ENCODE measurements at places on chromosomes 16 and 17. TPM values are rescaled to one million over a fixed set of nuclear protein-coding genes. Genes with fewer than 3 reads are reported as not detected.

The GNG13 gene
- not detected for total RNA-seq

The TXNDC11 gene
- 29.1 TPM for total RNA-seq

The SULT1A4 gene
- total RNA-seq: not detected

The PLA2G10 gene
- not detected for total RNA-seq

The PTX4 gene
- not detected for total RNA-seq

The EVPLL gene
- total RNA-seq: not detected

The MRC2 gene
- 847 TPM for total RNA-seq

The ATF7IP2 gene
- total RNA-seq: 2.0 TPM

The NAGS gene
- 1.5 TPM for total RNA-seq

The CACNA1H gene
- 3.0 TPM for total RNA-seq

The DPEP3 gene
- total RNA-seq: not detected

The C17orf113 gene
- total RNA-seq: under 0.01 TPM

The HOXB5 gene
- not detected for total RNA-seq

The ASGR1 gene
- 1.1 TPM for total RNA-seq

The ZNF469 gene
- total RNA-seq: 9.8 TPM

The TBC1D28 gene
- not detected for total RNA-seq

The DLX3 gene
- not detected for total RNA-seq

The PIGS gene
- total RNA-seq: 165 TPM

The PRCD gene
- 1.2 TPM for total RNA-seq

The KRT32 gene
- total RNA-seq: not detected

The MT1A gene
- not detected for total RNA-seq

The GRAPL gene
- total RNA-seq: not detected

The WSCD1 gene
- 0.05 TPM for total RNA-seq

The ARL4D gene
- 10.4 TPM for total RNA-seq

The MARVELD3 gene
- total RNA-seq: not detected

The CIBAR2 gene
- not detected for total RNA-seq

The TMEM106A gene
- total RNA-seq: 4.8 TPM

The MARF1 gene
- 12.2 TPM for total RNA-seq

The FAM117A gene
- 3.9 TPM for total RNA-seq

The ST3GAL2 gene
- total RNA-seq: 49.2 TPM

The CLEC16A gene
- total RNA-seq: 23.9 TPM

The SEC14L5 gene
- total RNA-seq: under 0.01 TPM

All from smooth muscle cell of the umbilical artery (primary cell).